ENCODE measurements at places on chromosomes 11 and 22. TPM values are rescaled to one million over a fixed set of nuclear protein-coding genes. Genes with fewer than 3 reads are reported as not detected.
A peak's percentile ranks its signal among the peaks of the same experiment; 100 is the strongest.

Gene MARK2
- total RNA-seq = 28.9 TPM

Gene CD3D
- total RNA-seq = not detected

GRCh38 chr11:9170450-9170849 is 79.1 kb upstream of the SCUBE2 start:
- no peak for DNase-seq
- H3K4me3 ChIP-seq = no peak overlapping the region
- no peak overlapping the region for H3K27ac ChIP-seq
- H3K27me3 ChIP-seq = no peaks in the 10 kb centered on the region
- peaks cover 12% of the 10 kb centered on the region for H3K4me1 ChIP-seq

DNA sequence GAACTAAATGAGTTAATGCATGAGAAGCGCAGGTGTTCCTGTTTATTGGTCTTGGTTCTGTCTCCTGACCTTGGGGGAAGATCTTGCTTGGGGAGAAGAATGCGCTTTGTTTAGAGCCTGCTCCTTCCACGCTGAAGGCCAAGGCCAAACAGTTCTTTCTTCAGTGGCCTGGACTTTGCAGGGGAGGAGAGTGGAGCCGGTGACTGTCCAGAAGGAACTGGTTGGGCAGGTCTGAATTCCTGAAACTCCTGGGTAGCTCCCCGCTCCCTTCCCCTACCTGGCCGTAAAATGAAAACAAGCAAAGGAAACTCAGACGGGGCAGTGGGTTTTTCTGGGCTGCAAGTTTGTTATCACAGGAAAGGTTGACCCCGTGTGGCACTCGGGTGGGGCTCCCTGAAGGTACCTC is 3.6 kb downstream of the ARHGAP8 start:
- no peak overlapping the region for H3K4me3 ChIP-seq
- peaks cover 5% of the 10 kb centered on the region for H3K4me1 ChIP-seq
- H3K27me3 ChIP-seq = peaks cover 13% of the 10 kb centered on the region
- H3K27ac ChIP-seq = no peak overlapping the region

GRCh38 chr11:17602105-17603001 is 55.3 kb downstream of the OTOG start:
- H3K4me1 ChIP-seq = no peaks in the 10 kb centered on the region
- no peak for DNase-seq
- no peak overlapping the region for H3K4me3 ChIP-seq
- no peak overlapping the region for H3K27ac ChIP-seq

GRCh38 chr11:31303644-31304180 is 65.8 kb downstream of the DCDC1 start:
- no peaks in the 10 kb centered on the region for H3K4me1 ChIP-seq
- no peaks in the 10 kb centered on the region for H3K36me3 ChIP-seq
- H3K27ac ChIP-seq = peak overlapping the region; percentile 12
- no peaks in the 10 kb centered on the region for H3K27me3 ChIP-seq
- no peak overlapping the region for H3K4me3 ChIP-seq
- DNase-seq = no peak

- H3K4me3 ChIP-seq = no peak overlapping the region
- peaks cover 9% of the 10 kb centered on the region for H3K4me1 ChIP-seq
Observed at GRCh38 chr11:116138280-116138679, 634.1 kb upstream of the CADM1 start.

Data from endodermal cell (in vitro differentiated cells).